ENCODE measurements at places on chromosomes 3 and 15.

DNA sequence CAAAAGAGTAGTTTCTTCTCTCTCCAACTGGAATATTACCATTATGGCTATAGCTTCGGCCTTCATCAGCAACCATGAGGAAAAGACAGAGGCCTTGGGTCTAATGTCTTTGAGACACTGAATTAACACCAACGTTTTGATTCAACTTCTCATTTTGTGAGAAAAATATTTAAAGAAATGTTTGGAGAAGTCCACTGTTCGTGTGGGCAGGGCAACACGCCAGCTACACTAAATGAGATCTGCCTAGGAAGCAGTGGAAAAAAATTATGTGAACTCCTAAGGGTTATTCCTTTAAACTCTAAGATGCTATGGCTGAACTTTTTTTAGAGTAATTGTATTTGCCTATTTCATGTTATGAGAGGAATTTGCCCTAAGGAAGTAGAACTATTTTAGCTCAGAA lies 41.8 kb downstream of the NCEH1 start:
- DNase-seq = no peak

- no peak for DNase-seq
Observed at GRCh38 chr15:69997161-69997485, 100.6 kb downstream of the TLE3 start.

GRCh38 chr3:57048052-57048671 lies 12.3 kb upstream of the SPATA12 start:
- no peak for DNase-seq

GRCh38 chr15:68224108-68224507 lies 5.4 kb downstream of the CLN6 start:
- no peak for DNase-seq

DNA sequence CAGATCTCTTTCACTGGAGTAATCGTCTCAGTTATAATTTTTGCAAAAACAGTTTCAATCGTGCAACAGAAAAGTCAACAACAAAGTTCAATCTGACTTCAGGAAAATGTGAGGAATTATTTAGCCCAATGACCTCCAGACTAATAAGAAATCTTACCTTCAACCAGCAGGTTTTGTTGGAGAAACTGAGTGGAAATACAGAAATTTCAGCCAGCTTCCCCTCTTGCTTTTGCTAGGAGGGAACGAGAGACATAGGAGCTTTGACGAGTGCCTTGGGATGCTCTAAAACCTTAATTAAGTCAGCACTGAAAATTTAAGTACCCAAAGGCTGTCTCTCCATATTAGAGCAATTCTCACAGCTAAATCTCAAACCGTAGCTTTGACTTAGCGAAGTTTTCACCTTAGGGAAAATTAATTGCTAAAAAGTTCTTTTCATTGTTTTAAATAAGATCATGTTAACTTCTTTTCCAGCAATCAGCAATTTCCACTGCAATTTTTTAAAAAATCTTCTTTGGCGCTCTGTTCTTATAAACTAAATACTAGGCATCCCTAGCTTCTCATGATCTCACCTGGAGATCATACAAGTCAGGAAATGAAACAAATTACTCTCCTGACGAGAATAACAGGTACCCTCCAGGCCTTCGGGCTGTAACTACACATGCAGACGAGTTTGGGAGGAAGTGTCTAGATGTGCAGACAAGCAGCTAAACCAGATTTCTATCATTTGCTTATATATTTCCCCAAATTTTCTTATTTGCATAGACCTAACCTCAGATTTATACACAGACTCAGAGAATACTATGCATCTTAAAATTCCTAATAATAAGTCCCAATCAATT lies 250.2 kb downstream of the FAM43A start:
- DNase-seq = no peak
